ENCODE measurements at places on chromosomes 13 and 19. TPM values are rescaled to one million over a fixed set of nuclear protein-coding genes. Genes with fewer than 3 reads are reported as not detected.

GRCh38 chr19:3423183-3423829 lies 56.9 kb downstream of the NFIC start:
- no peak for DNase-seq
- H3K27me3 ChIP-seq = no peaks in the 10 kb centered on the region
- H3K4me3 ChIP-seq = no peak overlapping the region

DNA sequence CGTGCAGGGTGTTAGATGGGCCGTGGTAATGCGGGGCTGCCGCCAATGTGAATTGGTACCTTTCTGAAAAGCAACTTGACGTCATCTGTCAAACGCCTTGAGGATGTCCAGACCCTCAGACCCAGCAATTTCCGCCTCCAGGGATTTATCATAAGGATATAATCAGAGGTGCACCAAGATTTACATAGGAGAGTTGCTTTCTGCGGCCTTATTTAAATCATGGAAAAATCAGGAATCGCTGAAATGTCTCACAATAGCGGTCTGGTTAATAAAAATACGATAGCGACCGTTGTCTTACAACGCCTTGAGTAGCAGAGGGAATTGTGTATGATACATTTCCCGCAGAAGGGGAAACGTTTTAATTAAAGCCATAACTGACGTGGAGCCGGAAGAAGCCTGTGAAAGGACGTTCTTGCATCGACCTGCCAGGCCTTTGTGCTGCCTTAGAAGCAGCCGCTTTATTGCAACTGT lies 32.3 kb upstream of the NDUFS7 start:
- H3K27ac ChIP-seq = no peak overlapping the region
- no peak overlapping the region for H3K4me3 ChIP-seq
- H3K36me3 ChIP-seq = no peaks in the 10 kb centered on the region
- H3K27me3 ChIP-seq = no peaks in the 10 kb centered on the region
- H3K4me1 ChIP-seq = peaks cover 6% of the 10 kb centered on the region

- H3K27me3 ChIP-seq = no peaks in the 10 kb centered on the region
- peak; percentile 60 for DNase-seq
Measured at GRCh38 chr19:53132141-53132991, at the start of gene ZNF415. ZNF415 (minus strand) TSS chr19:53132910; CDS start chr19:53122676, 10,234 bp downstream.

DNA sequence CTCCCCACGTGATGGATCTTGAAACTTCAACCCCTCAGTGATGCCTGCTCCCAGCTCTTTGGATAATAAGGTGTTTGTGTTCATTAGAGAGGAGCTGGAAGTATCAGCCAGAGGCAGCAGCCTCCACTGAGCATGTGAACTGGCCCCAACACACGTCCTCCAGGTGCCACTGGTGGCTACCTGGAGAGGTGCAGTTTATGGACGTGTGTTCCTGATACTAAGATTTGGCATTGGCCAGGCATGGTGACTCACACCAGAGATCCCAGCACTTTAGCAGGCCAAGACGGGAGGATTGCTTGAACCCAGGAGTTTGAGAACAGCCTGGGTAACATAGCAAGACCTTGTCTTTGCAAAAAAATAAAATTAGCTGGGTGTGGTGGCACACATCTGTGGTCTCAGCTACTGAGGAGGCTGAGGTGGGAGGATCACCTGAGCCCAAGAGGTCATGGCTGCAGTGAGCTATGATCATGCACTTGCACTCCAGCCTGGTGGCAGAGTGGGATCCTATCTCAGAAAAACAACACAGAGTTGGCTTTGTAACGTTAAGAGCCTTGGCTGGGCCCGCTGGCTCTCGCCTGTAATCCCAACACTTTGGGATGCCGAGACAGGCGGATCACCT lies 34.4 kb downstream of the SLC25A42 start:
- H3K4me1 ChIP-seq = no peaks in the 10 kb centered on the region
- no peak overlapping the region for H3K27ac ChIP-seq
- H3K36me3 ChIP-seq = no peaks in the 10 kb centered on the region
- DNase-seq = peak; percentile 26
- H3K27me3 ChIP-seq = no peaks in the 10 kb centered on the region

DNA sequence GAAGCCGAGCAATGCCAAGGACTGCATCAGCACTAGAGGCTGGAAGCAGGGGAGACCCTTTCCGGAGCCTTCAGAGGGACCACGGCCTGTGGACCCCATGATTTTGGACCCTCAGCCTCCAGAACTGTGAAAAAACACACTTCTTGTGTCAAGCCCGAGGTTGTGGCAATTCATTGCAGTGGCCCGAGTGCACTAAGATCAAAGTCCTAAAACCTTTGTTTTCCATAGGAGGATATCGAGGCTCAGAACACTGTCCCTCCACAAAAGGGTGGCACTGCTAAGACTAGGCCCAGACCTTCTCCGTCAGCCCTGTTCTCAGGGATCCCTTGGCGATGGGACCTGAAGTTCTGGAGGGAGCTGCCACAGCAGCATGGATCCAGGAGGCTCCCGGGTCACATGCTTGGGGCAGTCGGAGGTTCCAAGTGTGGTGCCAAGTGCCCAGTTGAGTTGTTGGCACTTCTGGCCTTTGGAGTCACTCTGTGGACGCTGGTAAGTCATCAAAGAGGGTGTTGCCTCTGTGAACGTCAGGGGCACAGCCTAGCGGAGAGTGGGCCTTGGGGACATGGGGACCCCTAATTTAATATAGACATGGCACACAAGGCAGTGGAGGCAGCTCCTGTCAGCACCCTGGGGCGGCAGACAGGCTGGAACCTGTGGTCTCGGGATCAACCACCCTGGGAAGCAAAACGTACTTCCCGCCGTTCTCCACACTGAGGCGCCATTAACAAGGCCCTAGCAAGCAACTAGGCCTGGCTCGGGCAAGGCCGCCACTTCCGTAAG lies 199.2 kb downstream of the COL4A1 start:
- no peaks in the 10 kb centered on the region for H3K27me3 ChIP-seq
- H3K4me1 ChIP-seq = peaks cover 8% of the 10 kb centered on the region
- H3K4me3 ChIP-seq = no peak overlapping the region
- no peak overlapping the region for H3K27ac ChIP-seq
- no peak for DNase-seq

GRCh38 chr13:110869805-110870706 lies 44.8 kb downstream of the ANKRD10 start:
- H3K27ac ChIP-seq = peak overlapping the region; percentile 91
- DNase-seq = peak; percentile 98
- no peaks in the 10 kb centered on the region for H3K27me3 ChIP-seq
- peak overlapping the region; percentile 64 for H3K4me3 ChIP-seq
- peaks cover 27% of the 10 kb centered on the region for H3K4me1 ChIP-seq

DNA sequence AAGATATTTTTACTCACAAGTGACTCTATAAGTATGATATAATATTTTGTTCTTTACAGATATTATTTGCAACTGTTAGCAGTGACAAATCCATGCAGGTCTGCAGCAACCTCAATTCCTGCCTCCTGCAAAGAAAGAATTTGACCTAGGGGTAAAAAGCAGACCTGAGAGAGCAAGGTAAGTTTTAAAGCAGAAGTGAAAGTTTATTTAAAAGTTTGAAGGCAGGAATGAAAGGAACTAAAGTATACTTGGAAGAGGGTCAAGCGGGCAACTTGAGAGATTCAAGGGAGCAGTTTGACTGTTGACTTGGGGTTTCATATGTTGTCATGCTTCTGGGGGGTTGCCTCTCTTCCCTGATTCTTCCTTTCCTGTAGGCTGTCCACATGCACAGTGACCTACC lies 520.1 kb upstream of the PCDH20 start:
- no peak for DNase-seq
- H3K27ac ChIP-seq = no peak overlapping the region
- no peaks in the 10 kb centered on the region for H3K27me3 ChIP-seq
- H3K4me3 ChIP-seq = no peak overlapping the region

Gene NTF4
- 0.18 TPM for total RNA-seq

Gene NOVA2
- 0.06 TPM for total RNA-seq

All from PC-3 (cell line).